ENCODE measurements at places on chromosomes 2 and 18.

GRCh38 chr2:196168181-196168580 lies 3.2 kb downstream of the STK17B start:
- no peak for DNase-seq

DNA sequence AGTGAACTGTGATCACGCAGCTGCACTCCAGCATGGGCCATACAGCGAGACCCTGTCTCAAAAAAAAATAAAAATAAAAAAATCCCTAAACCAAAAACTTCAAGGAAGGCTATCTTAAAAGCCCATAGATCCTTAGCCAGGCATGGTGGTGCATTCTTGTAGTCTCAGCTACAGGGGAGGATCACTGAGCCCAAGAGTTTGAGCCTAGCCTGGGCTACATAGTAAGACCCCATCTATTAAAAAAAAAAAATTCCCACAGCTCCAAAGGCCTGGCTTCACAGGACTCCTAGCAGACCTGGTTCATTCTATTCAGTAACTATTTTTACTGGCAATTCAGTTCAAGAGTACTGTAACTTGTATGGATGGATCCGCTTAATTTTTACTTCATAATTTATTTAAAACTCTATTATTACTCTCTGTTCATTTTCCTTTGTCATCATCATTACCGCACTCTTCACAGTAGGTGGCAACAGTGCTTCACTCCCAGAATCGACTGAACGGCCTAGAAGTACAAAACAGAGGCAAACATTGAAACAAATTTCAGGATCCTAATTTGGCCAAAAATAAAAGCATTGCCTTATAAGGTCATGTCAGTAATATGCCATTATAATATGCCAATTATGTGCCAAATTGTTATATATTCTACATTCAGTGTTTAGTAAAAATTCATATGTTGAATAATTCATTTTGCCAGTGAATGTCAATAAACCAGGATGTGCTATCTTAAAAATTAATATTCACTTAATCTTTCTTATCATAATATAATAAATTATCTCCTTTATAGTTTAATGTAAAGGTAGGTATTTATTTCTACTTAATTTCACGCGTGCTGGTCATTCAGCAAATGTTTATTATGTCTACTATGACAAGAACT lies 14.3 kb upstream of the STAM2 start:
- no peak for DNase-seq

GRCh38 chr2:212427638-212428037 lies 111.0 kb downstream of the ERBB4 start:
- no peak for DNase-seq

GRCh38 chr2:69538872-69539548 lies 101.8 kb upstream of the NFU1 start:
- DNase-seq: no peak

- no peak for DNase-seq
These were observed 42.2 kb upstream of the RTN4 start for GRCh38 chr2:55092439-55092838.

- no peak for DNase-seq
These were observed 448 bp downstream of the IMPA2 start for GRCh38 chr18:11981543-11982366.

DNA sequence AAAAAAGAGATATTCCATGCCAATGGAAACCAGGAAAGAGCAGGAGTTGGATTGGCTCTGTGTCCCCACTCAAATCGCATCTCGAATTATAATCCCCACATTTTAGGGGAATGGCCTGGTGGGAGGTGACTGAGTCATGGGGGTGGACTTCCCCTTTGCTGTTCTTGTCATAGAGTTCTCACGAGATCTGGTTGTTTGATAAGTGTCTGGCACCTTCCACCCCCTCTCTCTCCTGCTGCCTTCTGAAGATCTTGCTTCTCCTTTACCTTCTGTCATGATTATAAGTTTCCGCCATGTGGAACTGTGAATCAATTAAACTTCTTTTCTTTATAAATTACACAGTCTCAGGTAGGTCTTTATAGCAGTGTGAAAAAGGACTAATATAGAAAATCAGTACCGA lies 355.6 kb downstream of the NBAS start:
- no peak for DNase-seq

DNA sequence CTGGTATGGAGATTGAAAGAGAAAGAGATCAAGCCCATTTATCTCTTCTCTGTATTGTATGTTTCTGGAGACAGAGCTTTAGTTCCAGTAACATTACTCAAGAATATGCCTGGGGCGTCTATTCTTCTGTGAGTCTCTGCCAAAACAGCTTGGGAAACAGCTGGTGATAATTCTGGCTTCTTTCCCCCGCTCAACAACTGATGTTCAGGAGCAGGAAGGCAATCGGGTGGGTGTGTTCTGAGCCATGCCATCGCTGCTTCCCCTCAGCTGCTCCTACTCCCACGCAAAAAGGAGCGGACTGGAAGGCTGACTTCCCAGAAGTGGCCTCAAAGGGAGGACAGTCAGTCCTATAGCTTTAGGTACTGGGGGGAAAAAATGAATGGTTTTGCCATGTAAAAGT lies 695.1 kb downstream of the PLCL1 start:
- no peak for DNase-seq

DNA sequence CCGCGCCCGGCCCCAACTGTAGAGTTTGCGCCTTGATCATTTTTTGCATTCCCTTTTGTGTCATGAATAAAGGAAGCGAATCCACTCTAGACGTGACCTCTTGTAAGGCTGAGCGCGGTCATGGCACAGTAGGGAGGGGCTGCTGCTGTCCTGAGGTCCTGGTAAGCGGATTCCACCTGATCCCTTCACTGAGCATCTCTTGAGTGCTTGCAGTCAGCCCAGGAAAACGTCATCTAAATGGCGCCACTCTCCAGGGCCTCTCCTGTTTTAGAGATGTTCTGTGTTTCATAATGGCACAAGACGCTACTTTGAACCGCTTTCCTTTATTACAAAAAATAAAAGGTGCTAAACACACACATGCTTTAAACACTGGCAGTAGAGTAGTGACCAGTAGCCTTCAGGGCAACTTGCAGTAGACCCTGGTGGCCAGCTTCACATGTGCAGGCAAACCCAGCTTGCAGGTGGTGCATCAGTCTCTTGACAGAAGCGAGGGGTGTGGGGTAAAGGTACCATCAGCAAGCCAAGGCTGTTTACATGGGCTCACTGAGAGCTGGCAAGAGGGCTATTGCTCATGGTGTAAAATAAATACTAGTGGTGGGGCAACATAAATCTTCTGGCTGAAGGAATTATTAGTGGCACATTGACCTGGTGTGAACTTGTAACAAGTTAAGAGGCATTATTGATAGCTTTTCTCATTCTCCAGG lies 43.0 kb upstream of the ACKR3 start:
- DNase-seq: no peak

GRCh38 chr2:225414902-225415301 lies 15.4 kb downstream of the NYAP2 start:
- DNase-seq: no peak

GRCh38 chr2:190533175-190533967 lies 1.2 kb downstream of the NEMP2 start:
- no peak for DNase-seq

GRCh38 chr2:20333738-20334137 lies 16.9 kb downstream of the PUM2 start:
- DNase-seq: no peak

DNA sequence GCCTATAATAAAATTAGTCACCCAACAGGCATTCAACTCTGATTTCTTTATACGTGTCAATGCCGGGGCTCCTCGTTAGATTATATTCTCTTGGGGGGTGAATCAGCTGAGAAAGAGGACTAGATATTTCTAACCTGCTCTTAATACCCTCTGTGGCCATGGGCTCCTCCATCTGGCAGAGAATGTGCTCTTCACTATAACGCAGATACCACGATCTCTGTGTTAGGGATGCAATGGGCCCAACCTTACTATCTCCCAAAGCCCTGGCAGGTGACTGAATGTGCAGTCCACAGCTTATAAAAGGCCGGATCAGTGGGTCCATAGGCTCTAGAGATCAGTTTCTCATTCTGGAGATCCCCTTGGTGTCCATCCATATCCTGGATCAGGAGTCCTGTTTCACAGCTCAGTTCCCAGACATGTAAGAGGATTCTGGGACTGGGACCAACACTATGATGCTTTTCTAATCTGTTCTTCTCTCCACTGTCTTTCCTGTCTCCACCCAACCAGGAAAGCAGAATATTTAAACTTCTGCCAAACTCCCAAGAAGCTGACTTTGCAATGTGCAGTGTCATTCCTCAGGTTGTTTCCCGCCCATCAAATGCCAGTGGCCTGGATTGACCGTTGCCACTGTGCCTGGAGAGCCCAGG lies 71.4 kb upstream of the CELF4 start:
- DNase-seq: no peak

GRCh38 chr18:34647251-34647650 lies 62.8 kb upstream of the DTNA start:
- no peak for DNase-seq

GRCh38 chr18:79917853-79918614 lies 33.4 kb downstream of the SLC66A2 start:
- no peak for DNase-seq

- DNase-seq: peak; percentile 85
These were observed 372.5 kb downstream of the CBLN2 start for GRCh38 chr18:72171596-72171995.

- no peak for DNase-seq
These were observed 26.6 kb downstream of the METTL8 start for GRCh38 chr2:171407030-171407675.

GRCh38 chr18:10330428-10330827 lies 124.0 kb upstream of the APCDD1 start:
- DNase-seq: no peak

DNA sequence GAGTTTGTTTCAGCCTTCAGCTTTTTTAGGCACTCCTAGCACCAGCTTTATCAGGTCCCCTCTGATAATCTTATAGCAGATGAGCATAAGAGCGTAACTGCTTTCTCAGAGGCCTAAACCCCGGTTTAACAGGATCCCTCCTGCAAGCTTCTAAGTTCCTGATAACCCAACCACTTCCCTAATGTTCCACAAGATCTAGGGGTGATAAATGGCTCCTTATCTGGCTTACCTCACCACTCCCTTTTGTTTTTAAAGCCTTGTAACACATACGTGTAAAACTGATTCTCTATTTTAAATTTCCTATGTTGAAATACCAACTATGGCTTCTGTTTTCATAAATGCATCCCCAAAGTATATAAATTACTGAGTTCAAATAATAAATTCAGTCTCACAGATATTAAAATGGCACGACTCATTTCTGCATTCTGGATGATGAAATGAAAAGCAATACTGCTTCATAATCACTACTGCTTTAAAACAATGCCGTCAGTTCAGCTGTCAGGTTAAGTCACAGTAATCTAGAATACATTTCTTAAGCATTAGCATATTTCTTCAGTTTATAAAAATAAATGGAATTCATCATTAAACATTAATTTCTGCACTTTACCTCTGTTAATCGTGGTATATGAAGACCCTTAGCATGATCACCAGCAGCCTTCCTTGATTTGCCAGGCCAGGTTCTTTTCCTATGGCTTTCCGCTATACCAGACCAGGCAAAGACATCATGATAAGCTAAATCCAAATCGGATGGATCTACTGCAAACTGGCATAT lies 126.3 kb downstream of the C2orf74 start:
- no peak for DNase-seq

- no peak for DNase-seq
These were observed 52.6 kb downstream of the TACR1 start for GRCh38 chr2:75146606-75147332.

DNA sequence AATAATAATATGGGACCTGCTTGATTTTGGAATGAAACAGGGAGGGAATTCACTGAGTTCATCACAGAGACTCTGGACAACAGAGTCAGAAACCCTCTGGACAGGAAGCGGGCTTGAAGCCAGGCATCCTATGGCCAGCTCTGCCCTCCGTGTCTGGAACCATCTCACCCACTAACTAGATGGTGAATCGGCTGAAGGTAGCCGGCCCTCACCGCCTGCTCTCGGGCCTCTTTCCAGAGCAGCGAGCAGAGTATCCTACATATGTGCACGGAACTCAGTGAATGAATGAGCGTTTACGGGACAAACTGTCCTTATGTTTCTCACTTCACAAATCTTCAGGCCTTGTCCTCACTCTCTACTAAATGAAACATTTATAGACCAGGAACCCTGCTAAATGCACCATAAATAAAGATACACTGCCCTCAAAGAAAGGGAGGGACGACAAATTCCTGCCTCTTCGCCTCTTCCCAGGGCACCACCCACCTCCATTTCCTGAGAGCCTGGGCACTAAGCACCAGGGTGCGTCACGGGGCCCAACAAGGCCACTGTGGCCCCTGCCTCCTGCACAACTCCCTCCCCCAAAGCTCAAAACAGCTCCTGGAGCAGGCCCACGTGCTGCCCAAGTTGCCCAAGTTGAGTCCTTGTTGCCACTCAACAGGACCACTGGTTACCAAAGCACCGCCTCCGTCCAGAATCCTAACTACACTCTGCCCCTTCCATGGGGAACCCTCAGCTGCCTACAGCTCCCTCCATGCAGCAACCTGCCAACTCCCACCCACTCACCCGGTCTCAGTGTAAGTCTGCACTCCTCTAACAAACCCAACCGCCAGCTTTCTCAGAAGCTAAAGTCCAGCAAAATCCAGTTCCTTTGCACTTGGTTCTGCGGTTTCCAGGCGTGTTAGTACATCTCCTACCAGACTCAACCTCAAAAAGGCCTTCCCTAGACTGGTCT lies 1.7 kb downstream of the TBC1D8 start:
- no peak for DNase-seq

DNA sequence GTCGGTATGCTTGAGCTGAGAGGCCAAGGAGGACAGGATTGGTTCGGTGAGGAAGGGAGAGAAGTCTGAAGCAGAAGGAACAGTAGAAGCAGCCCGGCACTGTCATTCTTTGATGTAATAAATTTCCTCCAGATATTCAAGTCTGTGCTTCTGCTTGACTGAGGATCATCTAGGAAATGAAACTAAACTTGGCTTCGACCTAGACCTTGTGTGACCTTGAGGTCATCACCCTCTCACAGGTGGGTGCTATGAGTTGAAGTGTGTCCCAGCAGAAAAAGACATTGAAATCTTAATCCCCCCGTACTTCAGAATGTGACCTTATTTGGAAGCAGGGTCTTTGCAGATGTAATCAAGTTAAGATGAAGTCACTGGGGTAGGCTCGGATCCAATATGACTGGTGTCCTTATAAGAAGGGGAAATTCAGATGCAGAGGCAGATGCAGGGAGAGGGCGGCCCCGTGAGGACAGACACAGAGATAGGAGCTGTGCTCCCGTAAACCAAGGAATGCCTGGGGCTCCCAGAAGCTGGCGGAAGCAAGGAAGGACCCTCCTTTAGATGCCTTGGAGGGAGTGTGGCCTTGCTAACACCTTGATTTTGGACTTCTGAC lies 49.0 kb downstream of the PRKCE start:
- no peak for DNase-seq

GRCh38 chr18:26526128-26526965 lies 22.0 kb downstream of the KCTD1 start:
- DNase-seq: no peak

- no peak for DNase-seq
These were observed 94.0 kb upstream of the OTX1 start for GRCh38 chr2:62956651-62957050.

GRCh38 chr18:2138552-2138951 lies 432.8 kb downstream of the METTL4 start:
- DNase-seq: no peak

- DNase-seq: no peak
These were observed 40.9 kb upstream of the SMAD7 start for GRCh38 chr18:48991676-48992075.
